Activated naive CD8-positive, alpha-beta T cell treated with anti-CD3 and anti-CD28 coated beads, Interleukin-2, amount 50 U/mL, for 16 hours (primary cell): ENCODE measurements at places on chromosomes 7 and 10.

GRCh38 chr7:2612445-2613097 lies 19.2 kb upstream of the TTYH3 start:
- DNase-seq = no peak

- no peak for DNase-seq
Measured at GRCh38 chr7:151242159-151243044, 6.1 kb downstream of the SMARCD3 start.

GRCh38 chr7:130441408-130441869 lies 623 bp upstream of the CEP41 start:
- no peak for DNase-seq

- no peak for DNase-seq
Measured at GRCh38 chr7:33799766-33800165, 105.6 kb upstream of the BMPER start.
